ENCODE measurements at places on chromosomes 6 and 20.

DNA sequence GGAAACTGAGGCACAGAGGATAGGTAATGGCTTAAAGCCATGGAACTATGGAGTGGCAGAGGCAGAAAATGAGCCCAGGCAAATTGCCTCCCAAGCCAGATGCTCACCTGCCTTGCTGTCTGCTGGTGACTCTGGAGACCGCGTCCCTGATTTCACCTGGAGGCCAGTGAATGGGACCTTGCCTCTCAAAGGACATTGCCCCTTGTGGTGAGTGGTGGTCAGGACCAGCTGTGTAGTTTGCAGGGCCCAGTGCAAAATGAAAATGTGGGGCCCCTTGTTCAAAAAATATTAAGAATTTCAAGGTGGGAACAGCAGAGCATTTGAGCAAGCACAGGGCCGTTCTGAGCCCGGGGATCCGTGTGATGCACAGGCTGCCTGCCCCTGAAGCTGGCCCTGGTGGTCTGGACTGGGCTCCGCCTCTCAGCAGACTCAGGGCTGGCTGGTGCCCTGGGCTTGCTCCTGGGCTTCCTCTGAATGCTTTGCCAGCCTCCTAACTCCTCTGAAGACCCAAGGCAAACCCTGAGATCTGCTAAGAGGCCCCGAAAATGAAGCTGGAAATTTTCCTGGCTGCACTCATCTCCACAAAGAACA lies 19.8 kb upstream of the KCNG1 start:
- DNase-seq: no peak

DNA sequence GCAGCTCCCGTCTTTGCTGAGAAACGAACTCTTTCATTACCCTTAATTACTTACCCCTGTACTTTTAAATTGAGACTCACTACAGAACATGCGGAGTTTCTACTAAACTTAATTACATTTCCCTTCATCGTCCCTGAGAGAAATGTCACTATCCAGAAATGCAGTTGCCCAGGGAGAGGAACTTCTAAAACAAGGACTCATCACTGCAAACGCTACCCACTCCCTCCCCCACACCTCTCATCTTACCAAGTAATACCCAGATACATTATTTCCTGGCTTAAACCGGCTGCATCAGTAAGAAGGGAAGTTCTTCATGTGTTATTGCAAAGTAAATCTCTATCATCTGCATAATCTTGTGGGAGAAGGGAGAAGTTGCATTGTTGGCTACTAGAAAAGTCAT lies 138.3 kb downstream of the IPCEF1 start:
- no peak for DNase-seq

DNA sequence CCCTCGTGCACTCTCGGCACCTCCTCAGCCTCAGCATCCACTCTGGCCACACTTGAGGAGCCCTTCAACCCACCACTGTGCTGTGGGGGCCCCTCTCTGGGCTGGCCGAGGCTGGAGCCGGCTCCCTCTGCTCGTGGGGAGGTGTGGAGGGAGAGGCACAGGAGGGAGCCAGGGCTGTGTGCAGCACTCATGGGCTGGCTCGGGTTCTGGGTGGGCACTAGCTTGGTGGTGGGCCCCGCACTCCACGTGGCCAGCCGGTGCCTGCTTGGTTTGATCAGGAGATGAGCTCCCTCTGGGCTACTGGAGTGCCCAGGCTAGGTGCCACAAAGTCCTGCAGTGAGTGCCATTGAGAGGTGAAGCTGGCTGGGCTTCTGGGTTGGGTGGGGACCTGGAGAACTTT lies 949.4 kb upstream of the GJE1 start:
- DNase-seq: no peak

GRCh38 chr20:4260102-4260501 lies 244.7 kb upstream of the RNF24 start:
- no peak for DNase-seq

- DNase-seq: no peak
These were observed 27.8 kb upstream of the KIF16B start for GRCh38 chr20:16601047-16601446.

GRCh38 chr6:158879180-158879579 lies 60.0 kb upstream of the EZR start:
- peak; percentile 8 for DNase-seq

- no peak for DNase-seq
These were observed 104.8 kb downstream of the TAF4 start for GRCh38 chr20:61960836-61961235.

DNA sequence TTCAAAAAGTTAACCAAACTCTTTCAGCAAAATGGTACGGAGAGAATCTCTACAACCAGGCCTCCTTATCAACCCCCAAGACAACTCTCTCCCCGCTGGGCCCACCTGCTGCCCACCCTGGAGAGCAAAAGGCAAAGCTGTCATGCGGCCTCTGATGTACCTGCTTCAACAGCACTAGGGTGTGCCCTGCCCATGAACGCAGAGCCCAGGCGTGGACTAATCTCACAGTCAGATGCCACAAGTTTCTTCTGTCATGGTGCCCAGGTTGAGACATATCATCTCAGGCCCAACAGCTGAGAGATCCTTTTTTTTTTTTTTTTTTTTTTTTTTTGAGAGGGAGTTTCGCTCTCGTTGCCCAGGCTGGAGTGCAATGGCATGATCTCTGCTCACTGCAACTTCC lies 26.3 kb downstream of the SLC2A4RG start:
- no peak for DNase-seq

GRCh38 chr6:12404651-12405050 lies 114.5 kb downstream of the EDN1 start:
- DNase-seq: no peak

GRCh38 chr6:53944543-53944942 lies 149.7 kb downstream of the LRRC1 start:
- no peak for DNase-seq

- DNase-seq: no peak
These were observed 60.0 kb downstream of the TOX2 start for GRCh38 chr20:43974695-43975094.

DNA sequence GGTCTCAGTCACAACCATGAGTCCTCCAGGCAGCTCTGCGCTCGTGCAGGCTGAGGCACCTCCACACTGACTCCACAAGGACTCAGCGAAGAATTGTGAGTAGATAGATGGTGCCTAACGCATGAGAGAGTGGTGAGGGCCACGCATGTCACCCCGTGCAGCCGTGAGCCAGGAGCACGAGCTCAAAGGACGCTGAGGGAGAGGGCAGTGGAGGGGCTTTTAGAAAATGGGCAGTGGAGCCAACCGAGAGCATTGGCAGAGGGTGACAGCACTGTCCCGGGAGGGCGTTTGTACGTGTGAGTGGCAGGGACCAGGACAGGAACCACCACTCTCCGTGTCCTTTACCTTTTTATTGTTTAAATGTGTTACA lies 105.6 kb downstream of the PSMB1 start:
- no peak for DNase-seq

DNA sequence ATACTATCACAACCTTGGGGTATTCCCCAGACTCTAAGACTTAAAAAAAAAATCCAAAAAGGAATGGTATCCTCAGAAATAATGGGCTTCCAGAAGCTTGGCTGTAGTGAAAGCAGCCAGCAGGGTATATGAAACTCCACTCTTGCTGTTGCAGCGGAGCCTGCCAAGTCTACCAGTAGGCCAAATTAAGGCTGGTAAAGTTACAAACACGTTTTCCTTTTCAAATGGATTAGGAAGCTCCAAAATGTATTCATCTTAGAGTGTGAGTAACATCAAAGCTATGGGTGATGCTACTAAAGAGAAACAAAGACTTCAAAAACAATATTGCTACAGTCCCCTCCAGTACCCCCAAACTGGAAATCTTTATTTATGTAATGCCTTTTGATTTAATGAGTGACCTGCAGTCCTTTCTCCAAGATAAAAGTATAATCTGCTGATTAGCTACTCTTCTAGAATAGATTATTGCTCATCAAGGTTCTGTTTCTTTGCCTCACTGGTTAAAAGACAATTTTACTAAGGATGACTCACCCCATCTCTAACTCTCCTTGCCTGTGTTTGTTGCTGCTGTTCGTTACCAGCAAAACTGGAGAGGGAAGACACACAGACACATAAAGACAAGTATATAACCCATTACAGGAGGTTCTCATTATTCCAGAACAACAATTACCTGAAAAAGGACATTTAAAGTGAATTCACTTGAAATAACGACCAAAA lies 84.9 kb downstream of the BTBD9 start:
- DNase-seq: no peak

GRCh38 chr6:107633680-107634323 lies 143.9 kb downstream of the SOBP start:
- DNase-seq: no peak

GRCh38 chr6:118494091-118494490 lies 54.0 kb upstream of the PLN start:
- no peak for DNase-seq

- DNase-seq: no peak
These were observed 123.3 kb downstream of the INSM1 start for GRCh38 chr20:20491110-20491783.

DNA sequence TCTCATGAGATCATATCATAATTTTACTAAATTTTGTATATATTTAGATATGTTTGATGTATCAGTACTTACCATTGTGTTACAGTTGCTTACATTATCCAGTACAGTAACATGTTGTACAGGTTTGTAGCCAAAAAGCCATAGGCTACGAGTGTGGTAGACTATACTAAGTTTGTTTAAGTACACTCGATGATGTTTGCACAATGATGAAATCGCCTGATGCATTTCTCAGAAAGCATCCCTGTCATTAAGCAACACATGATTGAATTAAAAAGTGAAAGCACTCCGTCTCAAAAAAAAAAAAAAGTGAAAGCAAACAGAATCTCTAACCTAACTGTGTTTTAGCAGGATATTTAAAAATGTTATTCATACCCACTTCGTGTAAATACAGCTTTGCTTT lies 104.9 kb upstream of the TFAP2D start:
- no peak for DNase-seq
